Kidney tubule cell (primary cell): ENCODE measurements at places on chromosomes 2 and 18.

- peak; percentile 99 for DNase-seq
Measured at GRCh38 chr2:121699421-121700333, 37.0 kb downstream of the NIFK start.

DNA sequence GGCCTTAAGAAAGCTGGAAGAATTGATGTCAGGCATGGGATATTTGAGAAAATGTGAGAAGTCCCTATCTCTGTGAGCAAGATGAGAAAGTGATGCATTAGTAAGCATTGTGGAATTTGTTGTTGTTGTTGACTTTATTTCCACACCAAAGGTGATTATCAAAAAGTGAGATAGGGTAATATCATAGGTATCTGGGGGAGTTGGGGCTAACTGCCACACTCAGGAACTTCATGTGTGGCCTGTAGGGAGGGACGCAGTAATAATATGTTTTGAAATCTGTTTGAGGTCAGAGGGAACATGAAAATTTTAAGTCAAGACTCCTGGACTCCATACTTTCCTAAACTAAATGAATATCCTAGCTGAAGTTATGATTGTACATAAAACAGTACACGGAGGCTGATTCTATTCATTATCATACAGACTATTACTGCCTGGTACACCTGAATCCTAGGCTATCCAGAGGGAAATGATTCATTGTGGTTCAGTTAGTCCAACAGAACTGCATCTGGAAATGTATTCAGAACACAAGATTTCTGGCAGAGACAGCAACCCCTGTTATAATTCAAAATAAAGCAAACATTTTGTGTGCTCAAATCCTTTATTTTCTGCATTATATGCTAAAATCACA is 304.8 kb downstream of the CPS1 start:
- no peak for DNase-seq

DNA sequence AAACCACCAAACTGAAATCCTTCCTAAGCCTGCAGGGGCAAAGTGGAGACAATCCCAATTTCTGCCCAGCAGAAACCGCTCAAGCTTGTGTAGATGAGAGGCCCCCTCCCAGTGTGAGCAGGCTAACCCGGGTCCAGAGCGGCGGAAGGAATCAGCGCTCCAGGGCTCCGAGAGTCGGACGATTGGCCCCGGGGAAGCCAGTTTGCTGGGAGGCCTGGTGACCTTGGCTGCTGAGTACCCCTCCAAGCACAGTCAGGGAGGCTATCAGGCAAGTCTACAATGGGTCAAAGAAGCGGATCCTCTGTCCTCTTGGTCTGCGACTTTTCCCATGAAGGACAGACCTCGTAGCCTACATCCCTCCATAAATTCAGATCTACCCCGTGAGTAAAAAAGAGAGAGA is 16.8 kb upstream of the EN1 start:
- DNase-seq = no peak

DNA sequence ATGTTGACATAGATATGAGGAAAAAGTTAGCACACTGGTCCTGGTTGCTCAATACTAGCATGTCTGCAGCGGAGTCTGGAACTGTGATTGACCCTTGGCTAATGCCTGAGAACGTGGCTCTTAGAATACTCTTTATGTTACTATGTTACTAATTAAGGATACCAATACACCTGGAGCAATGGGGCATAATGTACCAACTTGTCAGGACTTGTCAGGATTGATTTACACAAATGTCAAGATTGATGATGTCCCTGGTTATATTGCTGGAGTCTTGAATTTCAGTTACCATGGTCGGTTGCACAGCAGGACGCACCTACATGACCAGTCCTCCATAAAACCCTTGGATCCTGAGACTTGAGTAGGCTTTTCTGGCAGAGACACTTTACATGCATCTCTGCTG is 810.9 kb downstream of the CPS1 start:
- no peak for DNase-seq

DNA sequence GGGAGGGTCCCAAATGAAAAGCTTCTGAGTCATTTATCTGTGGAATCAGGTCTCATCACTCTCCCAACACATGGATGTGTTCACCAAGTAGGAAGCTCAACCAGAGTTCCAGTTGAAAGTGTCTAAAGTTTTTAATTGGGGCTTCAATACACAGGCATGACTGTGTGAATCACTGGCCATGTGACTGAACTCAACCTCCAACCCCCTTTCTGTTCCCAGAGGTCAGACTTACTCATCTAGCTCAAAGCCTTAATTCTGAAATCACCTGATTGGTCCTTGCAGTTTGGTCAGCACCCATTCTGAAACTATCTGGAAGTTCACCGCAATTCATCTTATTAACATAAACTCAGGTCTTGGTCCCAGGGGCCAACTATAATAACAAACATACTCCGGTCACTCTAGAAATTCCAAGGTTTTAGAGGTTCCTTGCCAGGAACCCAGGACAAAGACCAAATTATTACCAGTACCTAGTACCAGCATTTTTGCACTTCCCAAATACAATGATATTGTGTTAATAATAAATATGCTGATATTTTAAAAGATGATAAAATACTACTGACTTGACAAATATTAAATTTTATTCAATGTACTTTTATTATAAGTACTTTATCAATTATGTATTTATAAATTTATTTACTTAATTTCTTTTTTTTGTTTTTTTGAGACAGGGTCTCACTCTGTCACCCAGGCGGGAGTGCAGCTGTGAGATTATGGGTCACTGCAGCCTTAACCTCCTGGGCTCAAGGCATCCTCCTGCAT is 10.7 kb upstream of the RBM45 start:
- DNase-seq = peak; percentile 50

- no peak for DNase-seq
Measured at GRCh38 chr2:163573652-163574051, 162.2 kb downstream of the FIGN start.

DNA sequence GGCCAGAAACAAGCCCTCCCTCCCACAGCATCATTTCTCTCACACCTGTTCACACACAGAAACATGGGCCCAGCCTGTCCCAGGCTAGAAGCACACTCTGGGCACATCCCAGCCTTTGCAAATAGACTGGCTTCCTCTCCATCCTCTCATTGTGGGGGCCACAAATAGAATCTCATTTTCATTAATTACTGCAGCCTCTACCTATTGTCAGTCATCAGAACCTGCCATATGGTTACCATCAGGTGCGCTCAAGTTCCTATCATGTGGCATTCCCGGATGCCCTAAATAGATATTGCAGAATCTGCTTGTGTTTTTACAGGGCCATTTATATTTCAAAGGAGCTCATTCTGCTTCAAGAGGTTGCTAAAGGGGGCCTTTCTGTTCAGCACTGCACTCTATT is 460.7 kb downstream of the BCL11A start:
- DNase-seq = no peak

- no peak for DNase-seq
Measured at GRCh38 chr2:98532756-98533155, 75.6 kb downstream of the COA5 start.

DNA sequence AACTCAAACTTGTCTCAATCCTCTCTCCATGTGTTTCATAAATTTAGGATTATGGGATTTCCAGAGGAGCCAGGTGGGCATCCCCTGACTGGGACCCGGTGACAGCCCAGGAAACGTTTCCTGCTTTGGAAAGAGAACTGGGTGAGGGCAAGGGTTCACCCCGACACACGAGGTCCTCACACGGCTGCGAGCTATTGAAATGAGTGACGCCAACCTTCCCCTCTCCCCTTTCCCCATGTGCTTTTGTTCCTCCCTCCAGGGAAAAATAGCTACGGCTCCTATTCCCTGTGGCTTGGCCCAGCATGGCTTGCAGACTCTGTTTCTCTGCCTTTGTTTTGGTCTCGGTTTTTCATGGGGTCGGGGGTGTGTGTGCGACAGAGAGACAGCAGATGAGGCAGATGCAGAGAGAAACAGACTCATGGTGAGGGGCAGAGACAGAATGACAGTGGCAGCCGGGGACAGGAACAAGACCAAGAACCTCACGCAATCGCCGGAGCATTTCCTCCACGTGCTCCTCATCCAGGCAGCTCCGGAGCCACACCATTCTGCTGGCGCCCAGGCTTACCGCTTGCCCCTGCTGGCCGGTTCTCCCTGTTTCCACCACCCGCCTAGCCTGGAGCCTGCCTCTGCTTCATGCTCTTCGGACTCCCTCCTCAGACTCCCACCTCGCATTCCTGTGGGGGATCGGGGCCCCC is 238.5 kb downstream of the DYSF start:
- no peak for DNase-seq

DNA sequence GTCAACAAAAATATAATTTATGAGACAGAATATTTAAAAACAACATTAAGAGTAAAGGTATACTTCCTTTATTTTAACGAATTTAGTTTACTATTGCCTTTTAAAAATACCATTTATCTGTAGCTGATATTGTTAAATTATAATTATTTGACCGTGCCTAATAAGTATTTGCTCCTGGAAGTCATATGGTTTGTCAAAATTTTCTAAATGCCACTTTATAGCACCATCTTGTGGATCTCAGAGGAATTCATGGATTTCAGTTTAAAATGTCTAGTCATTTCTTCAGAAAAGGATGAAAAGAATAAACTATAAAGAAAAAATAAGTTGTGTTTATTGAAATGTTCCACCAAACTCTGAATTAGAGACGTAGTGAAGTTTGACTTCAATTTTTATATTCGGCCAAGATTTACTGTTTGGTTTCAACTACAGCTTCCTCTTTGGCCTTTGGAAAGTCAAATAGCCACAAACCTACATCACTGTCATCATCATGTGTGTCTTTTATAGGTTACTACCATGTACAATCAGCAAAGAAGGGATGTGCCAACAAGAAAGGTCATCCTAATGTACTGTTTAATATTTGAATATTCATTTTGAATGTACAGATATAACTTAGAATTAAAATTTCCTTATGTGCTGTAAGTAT is 10.3 kb upstream of the FTCDNL1 start:
- peak; percentile 31 for DNase-seq

DNA sequence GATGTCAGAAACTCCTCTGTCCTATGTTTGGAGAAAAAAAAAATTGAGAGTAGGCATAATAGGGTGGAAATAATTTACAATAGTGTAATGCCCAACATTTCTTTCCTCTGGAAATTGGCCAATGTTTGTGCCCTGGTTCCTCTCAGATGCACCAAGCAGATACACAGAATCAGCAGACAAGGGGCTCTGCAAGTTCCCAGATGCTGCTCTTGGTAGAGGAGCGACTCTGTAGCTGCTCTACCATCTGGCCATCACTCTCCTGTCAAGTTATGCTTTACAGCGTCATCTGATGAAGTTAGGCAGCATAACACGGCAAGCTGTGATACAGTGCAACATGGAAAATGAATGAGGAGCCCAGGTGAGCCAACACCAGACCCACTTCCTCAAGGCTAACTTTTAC is 1.6 kb downstream of the DYTN start:
- DNase-seq = no peak

GRCh38 chr18:67742954-67743353 is 226.4 kb upstream of the DSEL start:
- no peak for DNase-seq

GRCh38 chr18:47397671-47398319 is 146.3 kb upstream of the SKOR2 start:
- peak; percentile 5 for DNase-seq

- no peak for DNase-seq
Measured at GRCh38 chr2:209662021-209662420, 109.6 kb upstream of the UNC80 start.

- DNase-seq = no peak
Measured at GRCh38 chr18:44920441-44920840, 239.8 kb downstream of the SETBP1 start.

GRCh38 chr2:10205162-10205475 is 82.6 kb downstream of the RRM2 start:
- DNase-seq = no peak

- peak; percentile 98 for DNase-seq
Measured at GRCh38 chr2:127508631-127509034, 17.7 kb downstream of the IWS1 start.

DNA sequence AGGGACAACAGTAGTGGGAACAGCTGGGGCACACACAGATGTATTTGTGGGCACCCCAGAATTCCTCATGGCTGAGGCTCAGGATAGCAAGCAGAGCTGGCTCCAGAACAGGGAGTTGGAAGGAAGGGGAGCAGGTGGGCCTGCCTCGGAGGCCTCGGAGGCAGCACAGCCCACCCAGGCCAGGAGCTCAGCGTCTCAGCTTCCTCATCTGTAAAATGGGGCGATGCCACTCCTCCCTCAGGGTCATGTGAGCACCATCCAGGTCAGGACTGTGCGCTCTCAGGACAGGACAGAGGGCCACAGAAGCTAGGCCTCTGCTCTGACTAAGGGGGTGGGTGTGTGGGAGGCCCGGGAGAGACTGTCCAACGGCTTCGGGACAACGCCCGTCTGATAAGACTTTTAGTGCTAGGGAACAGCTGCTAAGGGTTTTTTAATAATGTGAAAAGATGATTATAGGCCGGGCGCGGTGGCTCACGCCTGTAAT is 106.2 kb downstream of the HDAC4 start:
- DNase-seq = no peak

GRCh38 chr18:8142932-8143331 is 466.3 kb upstream of the RAB12 start:
- DNase-seq = no peak
